Memory B cell (primary cell): ENCODE measurements at places on chromosomes 5 and 9.

GRCh38 chr5:177361418-177362291 is 3.9 kb downstream of the RGS14 start:
- DNase-seq: no peak

DNA sequence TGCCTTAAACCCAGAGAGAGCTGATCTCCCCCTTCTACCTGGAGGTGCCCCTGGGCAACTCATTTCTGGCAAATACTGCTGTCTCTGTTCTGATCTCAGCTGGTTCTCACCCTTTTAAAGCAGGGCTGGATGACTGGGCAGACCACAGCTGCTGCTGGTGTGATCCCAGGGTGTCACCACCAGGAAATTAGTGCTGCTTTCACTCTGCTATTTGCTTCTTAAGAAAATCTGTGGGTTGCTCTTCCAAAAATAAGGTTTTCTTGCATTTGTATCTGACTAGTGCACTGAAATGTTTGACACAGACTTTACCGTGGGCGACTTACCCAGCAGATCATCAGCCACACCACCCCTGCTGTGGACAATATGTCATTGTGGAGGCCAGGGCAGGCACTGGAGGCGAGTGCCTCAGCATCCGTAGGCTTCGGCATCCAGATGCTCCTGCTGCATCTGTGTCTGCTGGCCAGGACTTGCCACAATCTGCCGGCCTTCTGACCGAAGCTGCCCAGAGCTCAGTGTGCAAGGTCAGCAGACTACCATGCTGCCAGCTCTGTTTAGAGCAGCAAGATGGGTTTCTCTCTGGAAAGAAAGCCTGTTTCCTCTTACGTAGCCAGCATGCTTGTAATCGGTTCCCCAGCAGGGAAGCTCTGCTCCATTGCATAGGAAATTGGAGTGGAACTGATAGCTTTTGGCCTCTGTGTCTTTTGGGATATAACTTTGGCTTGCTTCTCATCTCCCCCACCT is 13.6 kb downstream of the ARHGAP26 start:
- no peak for DNase-seq

DNA sequence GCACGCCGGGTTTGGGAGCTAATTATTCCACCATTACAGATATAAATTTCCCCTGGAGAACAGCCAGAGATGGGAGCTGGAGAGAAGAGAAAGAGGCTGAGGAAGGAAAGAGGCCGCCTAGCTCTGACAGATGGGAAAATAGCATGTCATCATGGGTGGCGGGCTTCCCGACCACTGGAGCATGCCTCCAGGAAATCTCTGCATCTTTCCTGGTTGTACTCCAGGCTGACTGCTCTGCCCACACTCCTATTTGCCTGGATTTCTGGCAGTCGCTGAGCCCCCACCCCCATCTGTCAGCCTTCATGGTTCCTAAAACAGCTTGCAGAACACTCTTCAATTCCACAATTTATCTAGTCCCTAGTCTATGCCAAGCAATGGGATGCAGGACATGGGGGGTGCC is 14.3 kb upstream of the GABRP start:
- DNase-seq: no peak

DNA sequence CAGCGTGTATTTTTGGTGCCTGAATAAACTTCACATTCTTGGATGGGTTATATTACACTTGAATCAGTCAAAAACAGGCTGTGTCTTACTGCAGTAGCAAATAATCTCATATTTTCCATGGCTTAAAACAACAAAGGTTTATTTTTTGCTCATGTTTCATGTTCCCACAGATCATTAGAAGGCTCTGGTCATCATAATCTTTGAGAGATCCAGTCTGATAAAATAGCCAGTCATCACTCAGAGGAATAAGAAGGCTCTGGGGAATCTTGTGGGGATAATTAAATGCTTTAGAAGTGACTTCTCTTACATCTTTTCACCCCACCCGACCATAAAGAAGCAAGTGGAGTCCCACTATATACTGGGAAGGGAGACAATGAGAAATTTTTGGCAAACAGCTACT is 417.7 kb downstream of the PSAT1 start:
- no peak for DNase-seq

GRCh38 chr9:21028466-21028865 is 3.0 kb downstream of the HACD4 start:
- DNase-seq: no peak

DNA sequence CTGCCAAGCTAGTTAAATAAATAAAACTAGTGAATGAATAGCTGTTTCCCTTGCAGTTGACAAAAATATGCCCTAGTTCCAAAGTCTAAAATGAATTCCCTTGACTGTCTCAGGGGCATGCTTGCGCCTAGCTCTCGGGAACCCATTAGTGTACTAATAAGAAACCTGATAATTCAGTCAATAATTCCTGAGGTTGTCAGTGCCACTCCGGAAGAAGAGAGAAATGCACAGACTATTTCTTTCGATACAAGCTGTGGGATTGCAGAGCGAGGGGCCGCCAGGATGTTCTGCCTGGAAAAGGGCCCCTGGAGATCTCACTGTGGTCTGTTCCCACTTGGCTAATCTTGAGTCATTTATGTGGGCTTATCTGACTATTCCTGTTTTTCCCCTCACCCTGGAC is 56.4 kb upstream of the LARP1 start:
- no peak for DNase-seq

- no peak for DNase-seq
Measured at GRCh38 chr9:114392749-114393112, 4.9 kb upstream of the AKNA start.

- no peak for DNase-seq
Measured at GRCh38 chr9:26439061-26439624, 453.5 kb downstream of the CAAP1 start.
